ENCODE measurements at places on chromosomes 6 and 20. TPM values are rescaled to one million over a fixed set of nuclear protein-coding genes. Genes with fewer than 3 reads are reported as not detected.

GRCh38 chr6:157789861-157790260 is 33.2 kb upstream of the SNX9 start:
- DNase-seq: no peak

- DNase-seq: peak; percentile 84
Measured at GRCh38 chr6:106360410-106360988, at the start of gene CRYBG1. Gene CRYBG1 (plus strand): TSS chr6:106360717. CDS start chr6:106360909, 192 bp downstream.

- DNase-seq: no peak
Measured at GRCh38 chr6:159077123-159077522, 32.3 kb upstream of the TAGAP start.

GRCh38 chr6:140095532-140095931 is 721.1 kb upstream of the CITED2 start:
- no peak for DNase-seq

DNA sequence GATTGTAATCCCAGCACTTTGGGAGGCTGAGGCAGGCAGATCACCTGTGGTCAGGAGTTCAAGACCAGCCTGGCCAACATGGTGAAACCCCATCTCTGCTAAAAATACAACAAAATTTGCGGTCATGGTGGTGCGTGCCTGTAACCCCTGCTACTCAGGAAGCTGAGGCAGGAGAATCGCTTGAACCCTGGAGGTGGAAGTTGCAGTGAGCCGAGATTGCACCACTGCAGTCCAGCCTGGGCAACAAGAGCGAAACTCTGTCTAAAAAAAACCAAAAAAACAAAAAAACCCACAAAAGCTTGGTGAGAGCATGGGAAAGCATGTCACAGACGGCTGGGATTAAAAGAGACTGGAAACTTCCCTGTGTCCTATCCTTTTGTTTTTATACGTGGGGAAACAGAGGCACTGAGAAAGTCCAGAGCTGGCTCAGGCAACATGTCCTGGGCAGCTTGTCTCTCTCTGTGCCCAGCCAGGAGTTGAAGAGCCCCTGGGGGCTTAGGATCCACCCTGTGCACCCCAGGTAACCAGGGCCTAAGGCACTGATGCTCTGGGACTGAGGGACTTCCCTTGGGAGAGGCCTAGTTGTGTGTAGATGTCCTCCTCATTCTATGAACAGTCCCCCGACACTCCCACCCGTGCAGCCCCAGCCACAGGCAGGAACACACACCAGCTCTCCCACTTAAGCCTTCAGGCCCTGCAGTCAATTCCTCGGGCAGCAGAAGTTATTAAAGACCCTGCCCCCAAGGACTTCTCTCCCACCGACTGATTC is 16.0 kb downstream of the CD40 start:
- no peak for DNase-seq

- DNase-seq: no peak
Measured at GRCh38 chr6:151675746-151676459, 131.6 kb upstream of the ESR1 start.

DNA sequence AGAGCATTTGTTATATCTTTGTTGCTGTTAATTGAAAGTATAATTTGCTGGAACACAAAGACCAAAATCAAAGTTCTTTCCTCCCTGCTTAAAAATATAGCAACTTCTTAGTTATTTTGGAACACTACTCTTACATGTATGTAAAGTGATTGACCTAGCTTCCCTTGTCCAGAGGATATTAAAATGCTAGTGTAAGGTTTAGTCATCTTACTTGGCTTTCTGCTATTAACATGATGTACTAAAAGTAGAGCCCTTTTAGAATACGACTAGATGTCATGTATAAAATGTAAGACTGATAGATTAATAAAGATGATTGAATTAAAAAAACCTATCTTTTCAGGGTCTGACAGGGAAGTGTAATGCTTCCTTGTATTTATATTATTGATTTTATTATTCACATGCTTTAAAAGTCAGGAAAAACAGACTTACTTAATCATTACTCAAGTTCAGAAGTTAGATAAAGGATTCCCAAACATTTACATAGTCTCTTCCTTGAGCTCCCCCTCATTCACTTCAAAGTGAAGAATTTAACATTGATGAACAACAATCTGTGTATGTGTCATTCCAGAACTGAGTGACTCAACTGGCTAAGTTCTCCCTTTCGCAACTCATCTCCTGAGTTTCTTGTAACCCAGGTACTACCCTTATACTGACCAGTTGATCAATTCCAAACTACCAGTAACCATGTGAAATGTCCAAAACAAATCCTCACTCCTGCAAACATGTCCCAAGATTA is 50.9 kb downstream of the BTBD9 start:
- DNase-seq: no peak

Gene FNDC1
- 0.51 TPM for total RNA-seq

DNA sequence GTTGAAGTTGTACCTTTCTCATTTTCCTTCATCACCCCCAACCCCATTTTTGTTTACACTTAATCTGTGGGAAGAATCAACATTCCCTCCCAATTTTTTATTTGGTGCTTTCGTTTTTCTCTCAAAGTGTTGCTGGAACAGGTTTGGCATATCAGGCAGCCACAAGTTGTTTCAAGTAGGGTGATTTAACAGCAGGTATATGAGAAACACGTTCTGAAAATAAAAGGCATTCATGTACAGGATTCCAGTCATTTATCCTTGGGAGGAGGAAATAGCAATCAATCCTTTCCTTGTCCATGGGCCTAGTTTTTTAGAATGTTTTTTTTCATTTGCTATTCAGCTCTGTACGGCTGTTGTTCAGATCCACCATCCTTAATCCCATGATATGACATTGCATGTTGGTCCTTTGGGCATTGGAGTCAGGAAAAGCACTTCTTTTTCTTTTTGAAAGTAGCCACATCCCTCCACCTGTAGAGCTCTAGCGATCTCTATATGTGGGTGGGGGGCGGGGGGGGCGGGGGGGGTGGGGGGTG is 120.2 kb downstream of the JARID2 start:
- no peak for DNase-seq

- no peak for DNase-seq
Measured at GRCh38 chr6:77318256-77318655, 145.0 kb downstream of the HTR1B start.

Data from prostate gland (tissue), 2 donors.